Ovary (tissue), 10 donors: ENCODE measurements at places on chromosomes 1 and 21.
A peak's percentile ranks its signal among the peaks of the same experiment; 100 is the strongest.

- DNase-seq: no peak
These were observed 28.8 kb downstream of the TAF5L start for GRCh38 chr1:229596925-229597699.

DNA sequence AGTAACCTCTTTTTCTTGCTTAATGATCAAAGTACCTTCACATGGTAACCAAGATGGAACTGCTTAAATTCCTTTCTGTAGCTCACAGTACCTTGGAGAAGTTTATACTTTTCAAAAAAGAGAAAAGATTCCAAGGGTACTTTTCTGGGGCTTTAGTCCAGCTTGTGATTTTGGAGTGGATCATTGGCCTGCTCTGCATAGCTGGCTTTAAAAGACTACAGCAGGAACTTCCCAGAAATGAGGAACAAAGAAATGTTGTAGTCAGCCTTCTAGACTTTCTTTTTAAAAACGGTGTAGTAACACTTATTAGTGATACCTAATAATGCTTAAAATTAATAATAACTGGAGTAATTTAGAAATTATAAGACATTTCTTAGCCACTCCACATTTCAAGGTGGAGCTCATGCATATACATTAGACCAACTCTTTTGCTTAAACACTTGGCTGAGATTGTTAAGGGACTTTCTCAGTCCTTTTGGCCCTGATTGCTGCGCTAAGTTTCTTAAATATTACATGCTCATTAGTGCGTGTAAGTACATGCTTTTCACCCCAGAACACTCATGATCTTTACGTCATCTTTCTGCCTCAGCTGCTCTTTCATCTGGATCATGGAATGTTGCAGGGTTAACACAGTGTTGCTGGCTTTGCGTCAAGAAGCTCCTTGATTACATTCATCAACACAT is 57.3 kb downstream of the SDCCAG8 start:
- no peak for DNase-seq

GRCh38 chr1:169364948-169365347 is 2.6 kb downstream of the NME7 start:
- no peak for DNase-seq

DNA sequence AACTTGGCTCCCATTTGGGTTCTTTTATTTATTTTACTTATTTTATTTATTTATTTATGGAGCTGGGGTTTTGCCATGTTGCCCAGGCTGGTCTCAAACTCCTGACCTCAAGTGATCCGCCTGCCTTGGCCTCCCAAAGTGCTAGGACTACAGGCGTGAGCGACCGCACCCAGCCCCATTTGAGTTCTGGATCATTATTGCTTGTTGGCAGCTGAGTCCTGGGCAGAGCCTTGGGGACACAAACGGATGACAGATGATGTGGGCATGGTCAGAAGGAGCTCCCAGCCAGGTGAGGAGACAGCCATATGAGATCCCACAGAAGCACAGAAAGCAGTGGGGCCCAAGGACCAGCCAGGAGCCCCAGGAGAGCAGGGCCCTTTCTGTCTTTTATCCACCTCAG is 254.0 kb downstream of the MATN1 start:
- DNase-seq: no peak

GRCh38 chr1:96583903-96584302 is 137.7 kb upstream of the PTBP2 start:
- DNase-seq: no peak

GRCh38 chr1:7550981-7551380 is 220.1 kb upstream of the VAMP3 start:
- DNase-seq: no peak

GRCh38 chr1:84839544-84839943 is 53.5 kb downstream of the LPAR3 start:
- no peak for DNase-seq

- no peak for DNase-seq
These were observed 46.8 kb upstream of the PROX1 start for GRCh38 chr1:213940947-213941346.

DNA sequence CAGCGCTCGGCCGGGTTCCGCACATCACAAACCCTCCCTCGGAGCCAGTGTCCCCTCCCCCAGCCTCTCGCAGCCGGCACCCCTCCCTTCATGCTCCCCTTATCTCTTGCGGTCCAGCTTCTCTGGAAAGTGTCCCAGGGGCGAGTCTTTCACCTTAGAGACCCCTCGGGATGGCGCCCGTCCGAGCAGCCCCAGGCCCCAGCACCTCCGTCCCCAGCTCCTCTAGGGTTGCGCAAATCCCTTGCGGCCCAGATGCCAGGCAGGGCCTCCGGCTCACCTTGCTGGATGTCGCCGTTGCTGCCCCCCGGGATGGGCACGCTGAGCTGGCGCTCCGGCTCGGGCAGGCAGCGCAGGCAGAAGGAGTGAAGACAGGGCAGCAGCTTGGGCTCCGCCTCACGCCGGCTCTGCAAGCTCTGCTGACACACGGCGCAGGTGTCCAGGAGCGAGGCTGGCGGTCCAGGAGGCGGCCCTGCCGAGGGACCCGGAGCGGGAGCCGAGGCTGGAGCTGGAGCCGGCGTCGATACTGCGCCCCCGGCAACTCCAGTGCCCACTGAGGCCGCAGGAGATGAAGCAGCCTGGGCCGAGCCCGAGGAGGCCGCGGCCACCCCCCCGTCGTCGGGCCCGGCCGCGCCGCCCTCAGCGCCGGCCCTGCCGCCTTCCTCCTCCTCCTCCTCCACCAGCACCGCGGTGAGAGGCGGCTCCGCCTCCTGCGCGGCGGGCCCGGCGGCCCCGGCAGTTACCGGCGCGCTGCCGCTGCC is 550 bp downstream of the TRIM33 start:
- peak; percentile 45 for DNase-seq

- DNase-seq: no peak
These were observed 133.5 kb downstream of the HMGB4 start for GRCh38 chr1:33997127-33998036.

DNA sequence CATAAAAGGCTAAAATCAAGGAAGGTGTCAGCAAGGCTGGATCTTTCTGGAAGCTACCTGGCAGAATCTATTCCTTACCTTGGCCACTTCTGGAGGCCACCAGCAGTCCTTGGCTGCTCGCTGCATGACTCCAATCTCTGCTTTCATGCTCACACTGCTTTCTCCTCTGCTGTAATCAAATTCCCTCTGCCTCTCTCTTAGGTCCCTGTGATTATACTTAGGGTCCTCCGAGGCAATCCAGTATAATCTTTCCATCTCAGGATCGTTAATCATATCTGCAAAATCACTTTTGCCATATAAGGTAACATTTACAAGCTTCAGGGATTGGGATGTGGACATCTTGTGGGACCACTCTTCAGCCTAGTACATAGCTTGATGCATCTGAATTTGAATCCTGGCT is 110.7 kb upstream of the IVNS1ABP start:
- no peak for DNase-seq

- no peak for DNase-seq
These were observed 144.6 kb upstream of the COL6A1 start for GRCh38 chr21:45836694-45837670.

GRCh38 chr1:218665221-218665620 is 320.1 kb downstream of the TGFB2 start:
- peak; percentile 41 for DNase-seq

GRCh38 chr1:179867493-179868330 is 9.9 kb downstream of the TOR1AIP2 start:
- DNase-seq: peak; percentile 44

DNA sequence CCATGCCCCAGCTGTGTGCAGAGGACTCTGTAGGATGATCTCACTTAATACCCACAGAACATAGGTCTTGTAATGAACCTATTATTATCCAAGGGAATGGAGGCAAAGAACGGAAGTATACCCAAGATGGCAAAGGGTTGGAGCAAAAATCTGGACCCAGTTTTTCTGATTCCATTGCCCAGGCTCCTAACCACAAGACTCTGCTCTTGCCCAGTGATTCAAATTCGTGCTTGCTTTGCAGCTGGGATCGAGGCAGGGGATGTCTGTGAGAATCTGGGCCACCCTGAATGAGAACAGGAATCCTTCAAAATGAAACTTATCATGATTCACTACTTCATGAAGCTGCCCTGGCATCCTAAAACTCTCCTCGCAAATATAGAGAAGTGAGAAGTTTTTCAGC is 97.5 kb upstream of the KCNJ6 start:
- DNase-seq: no peak

- no peak for DNase-seq
These were observed 53.2 kb downstream of the SAMSN1 start for GRCh38 chr21:14492931-14493330.

GRCh38 chr1:21539933-21540332 is 30.7 kb downstream of the ALPL start:
- no peak for DNase-seq

DNA sequence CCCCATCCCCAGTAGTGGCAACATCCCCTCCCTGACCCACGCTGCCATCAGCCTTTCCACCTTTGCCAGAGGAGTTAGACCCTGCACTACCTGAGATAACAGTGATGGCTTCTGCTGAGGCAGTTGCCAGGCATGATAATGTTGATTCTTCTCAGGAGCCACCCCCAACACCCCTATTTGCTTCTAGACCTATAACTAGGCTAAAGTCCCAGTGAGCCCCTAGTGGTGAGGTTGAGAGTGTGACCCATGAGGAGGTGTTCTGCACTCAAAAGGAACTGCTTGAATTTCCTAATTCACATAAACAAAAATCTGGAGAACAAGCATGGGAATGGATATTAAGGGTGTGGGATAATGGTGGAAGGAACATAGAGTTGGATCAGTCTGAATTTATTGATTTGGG is 159.6 kb upstream of the COL11A1 start:
- no peak for DNase-seq

- DNase-seq: no peak
These were observed 21.6 kb upstream of the TRIM45 start for GRCh38 chr1:117143172-117143571.
